ENCODE measurements at places on chromosomes 11 and 22.

- no peak for DNase-seq
Measured at GRCh38 chr11:12271241-12271640, 106.1 kb upstream of the PARVA start.

DNA sequence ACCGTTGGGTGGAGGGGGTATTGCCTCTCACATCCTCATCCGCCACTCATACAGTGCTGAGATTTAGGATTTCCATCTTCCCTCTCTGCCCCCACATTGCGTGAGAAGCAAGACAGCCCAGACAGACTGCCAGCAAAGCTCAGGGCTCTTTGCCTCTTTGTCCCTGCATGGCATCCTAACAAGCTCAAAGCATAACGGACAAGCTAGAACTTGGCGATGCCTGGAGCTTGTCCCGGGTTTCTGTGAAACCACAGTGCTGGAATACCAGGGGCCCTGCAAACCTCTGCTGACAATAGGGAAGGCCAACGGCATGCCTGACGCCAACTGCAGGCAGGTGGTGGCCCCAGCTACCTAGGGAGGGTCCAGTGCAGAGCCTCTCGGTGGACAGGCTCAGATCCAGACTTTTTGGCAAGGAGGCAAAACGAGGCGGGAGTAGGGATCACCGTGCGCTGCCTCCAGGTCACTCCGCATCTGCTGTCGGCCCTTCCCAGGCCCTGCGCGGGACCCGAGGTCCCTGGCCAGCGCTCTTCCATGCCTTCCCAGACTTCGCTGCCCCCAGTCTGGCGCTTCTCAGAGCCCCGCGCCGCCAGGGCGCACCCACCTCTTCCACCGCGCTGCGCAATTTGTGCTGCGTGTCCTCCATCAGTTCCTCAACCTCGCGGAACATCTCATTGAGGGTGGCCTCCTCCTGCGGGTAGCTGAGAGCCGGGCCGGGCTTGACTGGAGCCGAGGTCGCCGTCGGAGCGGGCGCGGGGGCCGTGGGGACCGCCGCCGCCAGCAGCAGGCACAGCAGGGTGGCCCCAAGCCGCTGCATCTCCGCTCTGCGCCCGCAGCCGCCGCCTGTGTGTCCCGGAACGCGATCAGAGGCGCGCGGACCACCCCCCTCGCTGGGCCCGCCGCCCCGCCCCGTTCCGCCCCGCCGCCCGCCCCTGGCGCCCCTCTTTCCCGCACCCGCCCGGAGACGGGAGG is at the start of gene DKK3:
TSS of gene DKK3 (minus strand) at position 858 of the 969 bp plus-strand sequence. CDS start at position 814, 44 bp downstream.
- DNase-seq = peak; percentile 83

- peak; percentile 83 for DNase-seq
Measured at GRCh38 chr11:86818462-86819192, 18.3 kb downstream of the PRSS23 start.

GRCh38 chr22:31926969-31927368 is 17.4 kb upstream of the YWHAH start:
- peak; percentile 45 for DNase-seq

- peak; percentile 79 for DNase-seq
Measured at GRCh38 chr11:96168623-96169022, 174.4 kb downstream of the MAML2 start.

DNA sequence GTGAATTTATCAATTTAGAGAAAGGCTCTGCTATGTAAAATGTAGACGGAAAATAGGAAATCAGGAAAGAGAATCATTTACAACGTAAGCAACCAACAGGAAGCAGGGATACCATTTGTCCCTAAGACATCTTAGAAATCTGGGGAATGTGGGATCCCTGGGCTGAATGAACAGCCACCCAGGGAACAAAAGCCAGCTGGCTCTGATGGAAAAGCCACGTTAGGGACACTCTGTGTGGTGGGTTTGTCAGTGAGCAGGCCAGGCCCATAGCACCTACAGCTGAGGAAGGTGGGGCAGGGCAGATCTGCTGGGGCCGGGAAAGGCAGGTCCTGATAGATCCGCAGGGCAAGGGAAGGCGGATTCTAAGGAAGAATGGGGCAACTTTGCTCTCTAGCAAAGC is 87.1 kb upstream of the CSNK2A3 start:
- no peak for DNase-seq

- no peak for DNase-seq
Measured at GRCh38 chr22:49726022-49726681, 101.5 kb downstream of the BRD1 start.

GRCh38 chr22:50276143-50276542 is 6.0 kb upstream of the MAPK11 start:
- DNase-seq = peak; percentile 78

- no peak for DNase-seq
Measured at GRCh38 chr11:111312076-111312475, 13.7 kb downstream of the POU2AF3 start.

Measured in astrocyte of the hippocampus (primary cell).